ENCODE measurements at places on chromosomes 2 and 18.

DNA sequence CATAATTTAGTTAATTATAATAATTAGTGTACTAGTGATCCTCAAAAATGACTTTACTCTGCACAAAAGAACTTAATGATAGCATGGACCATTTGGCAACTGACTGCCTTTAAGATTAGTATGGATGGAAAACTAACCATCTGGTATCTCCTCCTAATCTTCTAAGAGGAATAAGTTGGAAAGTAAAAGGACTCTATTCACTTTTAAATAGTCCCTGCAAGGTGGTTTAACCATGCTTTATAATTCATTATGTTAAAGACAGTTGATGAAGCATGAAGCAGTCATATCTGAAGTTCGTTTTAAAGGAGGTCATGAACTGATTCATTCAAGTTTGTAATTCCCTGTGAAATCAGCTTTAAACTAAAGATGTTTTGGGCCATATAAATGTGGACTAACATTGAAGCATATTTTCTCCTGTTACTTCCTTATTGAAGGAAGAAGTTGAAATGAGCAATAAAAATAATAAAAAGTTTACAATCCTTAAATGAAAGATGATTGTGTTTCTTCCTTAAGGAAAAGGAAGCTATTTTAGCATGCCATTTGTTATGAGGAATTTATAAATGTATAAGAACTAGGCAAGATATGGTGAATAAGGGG, 446.0 kb downstream of the XIRP2 start:
- DNase-seq: no peak

DNA sequence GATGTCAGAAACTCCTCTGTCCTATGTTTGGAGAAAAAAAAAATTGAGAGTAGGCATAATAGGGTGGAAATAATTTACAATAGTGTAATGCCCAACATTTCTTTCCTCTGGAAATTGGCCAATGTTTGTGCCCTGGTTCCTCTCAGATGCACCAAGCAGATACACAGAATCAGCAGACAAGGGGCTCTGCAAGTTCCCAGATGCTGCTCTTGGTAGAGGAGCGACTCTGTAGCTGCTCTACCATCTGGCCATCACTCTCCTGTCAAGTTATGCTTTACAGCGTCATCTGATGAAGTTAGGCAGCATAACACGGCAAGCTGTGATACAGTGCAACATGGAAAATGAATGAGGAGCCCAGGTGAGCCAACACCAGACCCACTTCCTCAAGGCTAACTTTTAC, 1.6 kb downstream of the DYTN start:
- DNase-seq: no peak

- no peak for DNase-seq
Observed at GRCh38 chr18:9290156-9290555, 44.4 kb upstream of the TWSG1 start.

GRCh38 chr2:142843731-142844130, 33.7 kb upstream of the KYNU start:
- no peak for DNase-seq

DNA sequence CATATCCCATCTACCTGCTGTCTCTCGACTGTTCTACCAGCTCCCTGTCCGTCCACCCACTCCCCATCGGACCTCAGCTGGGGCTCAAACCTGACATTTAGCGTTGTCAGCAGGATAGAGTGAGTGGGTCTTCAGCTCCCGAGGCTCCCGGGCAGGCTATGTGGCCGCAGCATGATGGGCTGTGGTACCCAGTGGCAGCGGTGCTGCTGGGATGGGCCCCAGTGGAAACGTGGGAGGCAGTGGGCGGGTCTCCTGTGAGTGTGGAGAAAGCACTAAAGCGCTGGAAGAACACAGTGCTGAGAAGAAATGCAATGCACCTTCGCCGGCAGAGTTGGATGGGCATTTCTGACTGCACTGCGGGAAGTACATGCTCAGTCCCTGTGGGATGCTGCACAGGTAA, 204.8 kb upstream of the SYT4 start:
- DNase-seq: no peak

GRCh38 chr2:219272995-219273394, 6.2 kb upstream of the DNAJB2 start:
- DNase-seq: no peak

DNA sequence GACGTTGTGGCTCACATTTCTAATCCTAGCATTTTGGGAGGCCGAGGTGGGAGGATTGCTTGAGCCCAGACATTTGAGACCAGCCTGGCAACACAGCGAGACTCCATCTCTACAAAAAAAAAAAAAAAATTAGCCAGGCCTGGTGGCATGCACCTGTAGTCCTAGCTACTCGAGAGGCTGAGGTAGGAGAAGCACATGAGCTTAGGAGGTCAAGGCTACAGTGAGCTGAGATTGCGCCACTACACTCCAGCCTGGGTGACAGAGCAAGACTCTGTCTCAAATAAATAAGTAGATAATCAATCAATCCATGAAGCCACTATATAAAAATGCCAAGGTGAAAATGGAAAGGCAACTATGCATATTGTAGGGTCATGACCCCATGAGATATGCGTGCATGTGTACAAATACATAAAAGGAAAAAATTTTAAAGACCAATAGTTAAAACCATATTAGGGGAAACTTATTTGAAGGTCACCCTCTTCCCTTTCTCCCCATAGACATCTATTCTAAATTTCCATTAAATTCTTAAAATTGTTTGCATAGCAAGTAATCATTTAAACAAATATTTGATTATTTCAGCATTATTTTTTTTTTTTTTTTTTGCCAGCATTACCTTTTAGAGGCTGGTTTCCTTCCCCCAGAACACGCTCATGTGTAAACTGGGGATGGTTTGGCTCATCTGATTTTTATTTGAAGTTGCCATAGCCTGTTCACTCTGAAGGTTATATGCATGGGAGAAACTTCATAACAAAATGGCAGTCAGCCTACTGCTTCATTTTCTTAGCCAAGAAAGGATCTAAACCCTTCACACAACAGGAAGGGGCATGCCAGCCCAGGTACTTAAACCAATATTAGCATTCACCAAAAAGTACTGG, 37.3 kb upstream of the TMEM247 start:
- no peak for DNase-seq

- DNase-seq: peak; percentile 94
Observed at GRCh38 chr2:46984642-46985476, 69.3 kb upstream of the MCFD2 start.

- DNase-seq: no peak
Observed at GRCh38 chr2:140876015-140876414, 1254.8 kb downstream of the LRP1B start.

DNA sequence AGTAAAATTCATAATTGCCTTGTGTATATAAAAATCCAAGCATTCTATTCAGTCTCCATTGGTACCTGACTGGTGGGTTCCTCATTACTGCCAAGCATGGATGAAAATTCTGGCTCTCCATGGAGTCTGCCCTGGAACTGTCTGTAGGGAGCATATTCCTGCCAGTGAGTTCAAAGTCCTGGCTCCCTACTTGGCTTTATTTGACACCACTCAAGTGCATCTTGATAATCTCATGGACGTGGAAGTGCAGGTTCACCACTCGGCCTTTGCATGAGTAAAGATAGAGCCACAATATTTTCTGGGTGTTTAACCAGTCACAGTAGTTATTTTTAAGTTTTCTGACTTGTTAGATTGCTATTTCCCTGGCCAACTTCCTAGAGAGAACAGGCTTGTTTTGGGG, 63.5 kb downstream of the CNTNAP5 start:
- DNase-seq: no peak

GRCh38 chr2:164792316-164793170, 49.1 kb downstream of the COBLL1 start:
- DNase-seq: no peak

GRCh38 chr18:6797171-6797570, 67.7 kb downstream of the ARHGAP28 start:
- no peak for DNase-seq
